ENCODE measurements at places on chromosomes 4 and X. TPM values are rescaled to one million over a fixed set of nuclear protein-coding genes. Genes with fewer than 3 reads are reported as not detected.

SOD3 gene
- total RNA-seq, result 5.7 TPM

DNA sequence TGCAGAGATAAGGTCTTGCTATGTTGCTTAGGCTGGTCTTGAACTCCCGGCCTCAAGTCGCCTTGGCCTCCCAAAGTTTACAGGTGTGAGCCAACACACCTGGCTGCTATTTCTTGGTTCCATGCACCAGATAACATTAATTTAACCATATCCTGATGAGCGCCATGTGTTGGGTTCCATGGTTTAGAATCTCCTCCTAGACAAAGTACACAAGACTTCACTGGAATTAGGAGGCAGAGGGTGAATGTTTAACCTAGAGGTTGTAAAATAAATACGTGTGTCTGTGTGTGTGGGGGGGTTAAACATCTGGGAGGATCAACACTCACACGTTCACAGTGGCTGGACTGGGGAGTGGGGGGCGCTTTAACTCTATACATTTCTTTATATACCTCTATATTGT is 32.4 kb upstream of the SORCS2 start:
- no peak for DNase-seq

GRCh38 chrX:11412715-11413623 is 119.8 kb downstream of the AMELX start:
- DNase-seq, result no peak

DNA sequence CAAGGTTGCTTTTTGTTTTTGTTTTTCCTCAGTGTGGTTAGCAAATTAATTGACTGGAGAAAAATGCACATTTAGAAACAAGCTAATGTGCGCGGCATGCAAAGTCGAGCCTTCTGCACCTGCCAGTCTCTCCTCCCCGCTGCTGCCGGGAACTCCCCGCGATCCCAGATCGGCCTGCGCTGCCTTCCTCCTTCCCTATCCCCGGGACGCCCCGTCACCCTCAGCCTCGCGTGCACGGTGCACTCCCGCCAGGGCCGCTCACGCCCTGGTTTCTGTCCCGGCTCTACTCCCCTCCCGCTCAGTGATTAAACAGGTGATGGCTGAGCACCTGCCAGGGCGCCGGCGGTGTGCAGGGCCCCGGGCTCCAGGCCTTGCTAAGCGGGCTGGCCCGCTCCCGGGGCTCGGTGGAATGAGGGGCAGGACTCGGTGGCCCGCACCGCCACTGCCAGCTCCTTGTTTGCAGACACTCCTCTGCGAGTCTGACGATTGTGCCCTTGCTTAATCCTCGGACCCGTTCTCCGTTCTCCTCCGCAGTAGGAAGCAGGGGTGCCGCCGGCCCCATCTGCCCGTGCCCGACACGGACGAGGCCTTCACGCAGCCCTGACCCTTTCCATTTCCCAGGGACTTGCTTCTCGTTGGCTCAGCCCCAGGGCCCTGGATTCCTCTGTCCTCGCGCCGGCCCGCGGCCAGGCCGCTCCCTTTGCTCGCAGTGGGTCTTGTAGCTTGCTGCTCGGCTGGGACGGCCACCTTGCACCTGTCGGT is 143.4 kb downstream of the TRIML1 start:
- DNase-seq, result peak; percentile 81
